ENCODE measurements at places on chromosomes 3 and 15.

GRCh38 chr3:14633819-14634424, 17.6 kb upstream of the CCDC174 start:
- DNase-seq, result peak; percentile 64
- H3K27me3 ChIP-seq, result peaks cover 24% of the 10 kb centered on the region
- H3K4me3 ChIP-seq, result no peak overlapping the region
- no peaks in the 10 kb centered on the region for H3K36me3 ChIP-seq

- peaks cover 79% of the 10 kb centered on the region for H3K27me3 ChIP-seq
- DNase-seq, result no peak
- no peak overlapping the region for H3K4me3 ChIP-seq
- no peaks in the 10 kb centered on the region for H3K36me3 ChIP-seq
- H3K4me1 ChIP-seq, result peaks cover 11% of the 10 kb centered on the region
Observed at GRCh38 chr3:55480911-55481743, 6.0 kb downstream of the WNT5A start.

DNA sequence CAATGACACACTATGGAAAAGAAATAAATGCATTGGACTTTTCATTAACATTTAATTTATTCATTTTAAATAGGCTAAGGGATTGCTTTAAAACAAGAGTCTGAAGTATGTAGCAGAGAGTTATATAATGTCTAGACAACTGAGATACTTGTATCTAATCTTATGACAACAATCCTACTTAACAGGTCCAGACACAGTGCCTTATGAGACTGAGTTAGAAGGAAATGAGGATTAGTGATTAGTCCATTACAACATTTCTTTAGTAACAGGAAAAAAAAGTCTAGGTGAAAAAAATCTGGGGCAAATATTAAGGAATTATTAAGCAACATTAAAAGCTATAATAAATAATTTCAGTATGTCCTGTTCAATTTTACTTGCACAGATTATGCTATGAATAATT, 140.6 kb downstream of the MEIS2 start:
- no peaks in the 10 kb centered on the region for H3K27me3 ChIP-seq
- no peaks in the 10 kb centered on the region for H3K36me3 ChIP-seq
- no peak for DNase-seq
- H3K4me3 ChIP-seq, result no peak overlapping the region

- H3K4me1 ChIP-seq, result peaks cover 3% of the 10 kb centered on the region
- DNase-seq, result no peak
- H3K4me3 ChIP-seq, result no peak overlapping the region
- H3K27me3 ChIP-seq, result no peaks in the 10 kb centered on the region
- no peak overlapping the region for H3K27ac ChIP-seq
Observed at GRCh38 chr3:72129501-72130094, 344.6 kb upstream of the PROK2 start.

DNA sequence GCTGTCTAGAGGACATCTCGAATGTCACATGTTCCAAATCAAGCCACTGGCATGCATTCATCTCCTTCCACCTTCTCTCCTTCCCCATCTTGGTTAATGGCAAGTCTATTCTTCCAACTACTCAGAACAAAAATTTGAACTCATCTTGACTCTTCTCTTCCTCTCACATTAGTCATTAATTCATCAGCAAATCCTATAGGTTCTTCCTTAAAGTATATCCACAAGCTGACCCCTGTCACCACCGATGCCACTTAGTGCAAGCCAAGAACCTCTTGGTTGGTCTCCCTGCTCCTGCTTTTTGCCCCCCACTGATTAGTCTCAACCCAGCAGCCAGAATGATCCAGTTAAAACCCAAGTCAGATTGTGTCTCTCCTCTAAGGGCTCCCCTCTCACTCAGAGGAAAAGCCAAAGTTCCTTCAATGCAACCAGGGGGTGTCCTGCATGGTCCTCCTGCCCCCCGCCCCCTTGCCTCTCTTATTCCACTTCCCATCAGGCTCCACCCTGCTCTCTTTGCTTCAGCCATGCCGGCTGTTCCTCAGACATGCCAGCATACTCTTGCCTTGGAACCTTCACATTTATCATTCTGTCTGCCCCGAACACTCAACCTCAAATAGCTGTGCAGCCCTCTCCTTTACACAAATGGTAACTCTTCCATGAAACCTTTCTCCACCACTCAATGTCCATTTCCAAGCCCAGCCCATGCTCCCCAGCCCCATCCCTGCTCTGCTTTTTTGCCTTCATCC, 1.0 kb upstream of the GALNT15 start:
- H3K27ac ChIP-seq, result no peak overlapping the region
- peaks cover 24% of the 10 kb centered on the region for H3K27me3 ChIP-seq
- no peak for DNase-seq
- peaks cover 2% of the 10 kb centered on the region for H3K4me1 ChIP-seq

DNA sequence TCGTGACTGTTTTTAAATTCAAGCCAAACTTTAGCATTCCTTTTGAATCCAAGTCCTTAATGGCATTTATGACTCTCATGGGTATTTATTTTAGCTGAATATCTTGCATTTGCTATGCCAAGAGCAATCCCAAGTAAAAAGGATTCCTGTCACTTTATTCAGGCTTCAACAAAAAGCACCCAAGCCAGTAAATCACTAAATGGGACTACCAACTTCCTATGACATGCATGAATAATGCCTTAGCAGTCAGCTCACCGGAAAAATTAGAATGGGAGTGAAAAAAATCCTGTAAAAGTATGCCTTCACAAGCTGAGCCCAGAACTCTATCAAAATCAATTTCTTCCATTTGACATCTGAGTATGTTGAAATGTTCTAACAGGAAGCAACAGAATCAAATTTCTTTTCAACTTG, 1297.9 kb downstream of the ROBO2 start:
- H3K4me1 ChIP-seq, result no peaks in the 10 kb centered on the region
- H3K27ac ChIP-seq, result no peak overlapping the region
- no peaks in the 10 kb centered on the region for H3K36me3 ChIP-seq

DNA sequence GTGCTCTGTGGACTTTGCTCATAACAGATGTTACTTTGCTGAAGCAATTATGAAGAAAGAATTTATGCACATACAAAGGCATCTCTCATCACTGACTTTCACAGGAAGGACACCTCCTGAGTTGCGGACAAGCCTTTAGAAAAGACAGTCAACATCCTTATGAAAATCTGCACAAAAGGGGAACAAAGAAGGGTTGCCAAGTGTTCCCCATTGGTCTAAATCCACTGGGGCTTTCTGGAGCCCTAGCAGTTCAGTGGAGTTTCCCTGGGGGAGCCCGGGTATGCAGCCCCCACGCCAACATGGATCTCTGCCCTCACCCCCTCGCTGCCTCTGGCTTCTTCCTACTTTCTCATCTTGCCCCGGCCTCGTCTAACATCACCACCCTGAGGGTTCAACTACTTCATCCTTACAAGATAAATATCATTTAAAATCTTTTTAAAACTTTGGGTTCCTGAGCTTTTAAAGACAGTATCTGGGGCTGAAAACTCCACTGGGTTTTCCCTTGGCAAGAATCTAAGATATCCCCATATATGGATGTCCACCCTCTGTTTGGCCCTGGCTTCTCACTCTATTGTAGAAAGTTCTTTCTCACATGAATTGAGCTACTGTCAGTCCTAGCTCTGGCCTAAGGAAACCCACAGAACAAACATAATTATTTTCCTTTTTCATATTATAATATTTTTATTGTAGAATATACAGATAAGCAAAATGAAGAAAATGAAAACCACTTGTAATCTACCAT, 207.9 kb upstream of the RGMA start:
- no peaks in the 10 kb centered on the region for H3K4me1 ChIP-seq
- H3K27ac ChIP-seq, result no peak overlapping the region
- no peaks in the 10 kb centered on the region for H3K36me3 ChIP-seq
- DNase-seq, result no peak

DNA sequence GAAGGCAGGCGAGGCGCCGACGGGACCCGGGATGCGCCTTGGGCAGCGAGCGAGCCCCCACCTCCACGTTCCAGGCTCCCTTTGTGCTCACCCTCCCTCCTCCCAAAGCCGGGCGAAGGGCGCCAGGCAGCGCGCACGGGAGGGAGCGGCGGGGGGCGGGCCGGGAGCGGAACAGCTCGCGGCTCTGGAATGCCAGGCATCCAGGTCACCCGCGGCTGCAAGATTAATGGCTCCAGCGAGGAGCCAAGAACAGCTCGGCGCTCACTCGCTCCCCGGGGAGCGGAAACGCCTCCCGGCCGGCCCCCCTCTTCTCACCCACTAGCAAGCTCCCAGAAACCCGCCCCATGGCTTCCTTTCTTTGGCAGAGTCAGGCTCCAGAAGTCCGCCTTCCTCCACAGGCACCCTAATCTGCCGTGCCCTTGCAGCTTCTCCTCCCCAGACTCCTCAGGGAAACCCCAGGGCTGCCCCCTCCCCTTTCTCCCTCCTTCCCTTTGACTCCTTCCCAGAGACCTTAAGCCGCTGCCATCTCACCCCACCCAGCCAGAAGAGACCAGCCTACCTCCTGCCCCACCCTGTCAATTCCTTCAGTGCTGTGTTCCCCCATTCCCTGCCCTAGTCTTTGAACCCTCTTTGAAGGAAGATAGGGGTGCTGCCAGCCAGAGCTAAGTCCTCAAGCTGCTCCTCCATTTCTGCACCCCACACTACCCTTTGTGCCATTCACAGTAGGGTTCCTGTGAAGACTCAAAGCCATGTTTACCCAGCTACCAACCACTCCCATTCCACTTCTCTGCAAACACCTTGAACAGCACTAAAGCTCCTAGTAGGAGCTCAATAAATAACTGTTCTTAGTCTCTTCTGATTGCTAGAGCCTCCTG, 9.9 kb downstream of the AMOTL2 start:
- peaks cover 21% of the 10 kb centered on the region for H3K4me1 ChIP-seq
- H3K27ac ChIP-seq, result peak overlapping the region; percentile 11
- H3K4me3 ChIP-seq, result peak overlapping the region; percentile 37
- H3K36me3 ChIP-seq, result no peaks in the 10 kb centered on the region
- peak; percentile 33 for DNase-seq

- no peaks in the 10 kb centered on the region for H3K27me3 ChIP-seq
- H3K27ac ChIP-seq, result no peak overlapping the region
- H3K4me3 ChIP-seq, result no peak overlapping the region
- H3K4me1 ChIP-seq, result no peaks in the 10 kb centered on the region
Observed at GRCh38 chr3:129783470-129783869, 110.0 kb downstream of the TMCC1 start.

- no peaks in the 10 kb centered on the region for H3K4me1 ChIP-seq
- H3K36me3 ChIP-seq, result no peaks in the 10 kb centered on the region
- H3K4me3 ChIP-seq, result no peak overlapping the region
Observed at GRCh38 chr3:131233900-131234668, 147.5 kb upstream of the NUDT16 start.

GRCh38 chr3:170421111-170421641, 2.5 kb downstream of the CLDN11 start:
- H3K27ac ChIP-seq, result no peak overlapping the region
- H3K4me1 ChIP-seq, result peaks cover 12% of the 10 kb centered on the region
- DNase-seq, result no peak
- H3K27me3 ChIP-seq, result peaks cover 43% of the 10 kb centered on the region
- peaks cover 3% of the 10 kb centered on the region for H3K36me3 ChIP-seq
- no peak overlapping the region for H3K4me3 ChIP-seq

- no peak for DNase-seq
- no peaks in the 10 kb centered on the region for H3K4me1 ChIP-seq
- H3K4me3 ChIP-seq, result no peak overlapping the region
- H3K27ac ChIP-seq, result no peak overlapping the region
Observed at GRCh38 chr3:187516446-187517185, 148.4 kb downstream of the RTP4 start.

DNA sequence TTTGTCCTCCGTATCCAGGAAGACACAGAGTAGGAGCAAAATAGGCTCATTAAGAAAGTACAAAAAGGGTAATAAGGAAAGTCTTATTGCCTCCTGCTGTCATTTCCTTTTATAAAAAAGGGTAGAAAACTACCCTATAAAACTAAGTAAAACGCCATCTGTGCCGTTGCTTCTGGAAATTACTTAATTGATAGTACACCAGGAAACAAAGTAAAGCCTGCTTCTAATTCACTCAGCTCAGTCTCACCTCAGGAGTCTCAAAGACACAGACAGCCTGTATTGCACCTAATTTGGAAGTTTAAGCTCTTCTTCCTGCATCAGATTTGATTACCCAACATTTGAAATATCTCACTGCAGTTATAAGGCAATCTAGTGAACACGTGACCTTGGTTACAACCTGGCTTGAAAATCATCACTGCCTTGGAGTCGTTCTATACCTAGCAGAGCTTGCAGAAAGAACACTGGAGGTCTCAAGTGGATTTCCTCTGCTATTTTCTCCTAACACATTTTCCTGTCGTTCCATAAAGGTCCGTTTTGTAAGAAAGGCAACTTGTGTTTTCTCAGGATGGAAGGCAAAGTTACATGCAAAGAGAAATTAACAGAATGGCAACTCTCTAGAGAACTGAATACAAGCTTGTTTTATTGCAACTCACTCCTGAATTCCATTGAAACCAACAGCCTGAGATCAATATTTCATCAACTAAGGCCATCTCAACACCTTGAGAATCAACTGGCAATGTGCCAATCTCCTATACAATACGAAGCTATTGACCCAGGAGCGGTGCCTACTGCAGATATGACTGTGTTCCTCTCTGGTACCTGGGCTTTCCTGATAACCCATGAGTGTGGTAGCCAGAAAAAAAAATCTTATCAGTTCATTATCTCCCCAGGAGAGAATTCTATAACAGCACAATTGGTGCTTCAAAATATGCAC, 203.3 kb upstream of the LMCD1 start:
- peaks cover 4% of the 10 kb centered on the region for H3K4me1 ChIP-seq
- no peak for DNase-seq
- H3K4me3 ChIP-seq, result no peak overlapping the region
- no peaks in the 10 kb centered on the region for H3K36me3 ChIP-seq

DNA sequence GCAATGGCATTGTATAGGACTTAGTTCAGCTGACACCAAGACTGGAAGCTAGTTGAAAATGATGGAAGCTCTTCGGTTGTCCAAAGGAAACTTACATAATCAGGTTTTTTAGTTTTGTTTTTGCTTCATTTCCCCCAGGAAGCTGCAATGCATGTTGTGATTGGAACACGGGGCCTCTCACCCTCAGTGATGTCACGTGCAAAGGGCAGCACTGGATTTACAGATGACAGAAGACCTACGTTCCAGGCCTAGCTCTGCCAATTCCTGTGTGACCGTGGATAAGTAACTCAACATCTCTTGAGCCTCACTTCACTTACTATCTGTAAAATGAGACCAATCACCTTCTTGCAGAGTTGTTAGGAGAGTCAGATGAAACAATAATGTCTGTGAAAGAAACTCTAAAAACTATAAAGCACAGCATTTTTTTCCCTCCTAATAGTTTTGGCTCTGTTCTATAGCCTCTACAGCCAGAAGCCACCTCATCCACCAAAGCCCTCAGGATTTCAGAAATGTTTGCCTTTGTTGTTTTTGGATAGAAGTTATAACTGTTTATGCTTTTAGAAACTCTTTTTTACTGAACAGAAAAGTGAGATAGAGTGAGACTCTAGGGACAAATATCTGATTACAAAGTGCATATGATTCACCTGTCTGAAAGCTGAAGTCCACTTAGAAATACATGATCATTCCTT, 4.6 kb downstream of the RBSN start:
- H3K27ac ChIP-seq, result no peak overlapping the region
- peaks cover 29% of the 10 kb centered on the region for H3K4me1 ChIP-seq
- DNase-seq, result no peak
- H3K27me3 ChIP-seq, result no peaks in the 10 kb centered on the region
- H3K4me3 ChIP-seq, result no peak overlapping the region
- peaks cover 52% of the 10 kb centered on the region for H3K36me3 ChIP-seq

DNA sequence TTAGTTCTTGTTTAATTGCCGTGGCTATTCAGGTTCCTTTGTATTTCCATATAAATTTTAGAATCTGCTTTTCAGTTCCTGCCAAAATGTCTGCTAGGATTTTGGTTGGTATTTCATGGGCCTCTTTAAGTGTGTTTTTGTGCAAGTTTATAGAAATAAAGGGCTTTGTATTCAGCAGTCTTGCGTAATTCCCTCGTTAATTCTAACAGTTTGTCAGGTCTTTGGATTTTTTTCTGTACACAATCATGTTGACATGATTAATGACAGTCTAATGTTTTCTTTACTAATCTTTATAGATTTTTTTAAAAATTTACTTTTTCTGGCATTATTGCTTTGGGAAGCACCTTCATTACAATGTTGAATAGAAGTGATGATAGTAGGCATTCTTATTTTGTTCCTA, 120.9 kb downstream of the NEK11 start:
- H3K4me1 ChIP-seq, result no peaks in the 10 kb centered on the region
- H3K27ac ChIP-seq, result no peak overlapping the region
- DNase-seq, result no peak
